ENCODE measurements at places on chromosomes 7 and 10.

GRCh38 chr7:139901056-139901795 is 72.2 kb downstream of the TBXAS1 start:
- peak; percentile 66 for DNase-seq

GRCh38 chr7:96991546-96992191 is 13.7 kb upstream of the DLX6 start:
- DNase-seq = no peak

DNA sequence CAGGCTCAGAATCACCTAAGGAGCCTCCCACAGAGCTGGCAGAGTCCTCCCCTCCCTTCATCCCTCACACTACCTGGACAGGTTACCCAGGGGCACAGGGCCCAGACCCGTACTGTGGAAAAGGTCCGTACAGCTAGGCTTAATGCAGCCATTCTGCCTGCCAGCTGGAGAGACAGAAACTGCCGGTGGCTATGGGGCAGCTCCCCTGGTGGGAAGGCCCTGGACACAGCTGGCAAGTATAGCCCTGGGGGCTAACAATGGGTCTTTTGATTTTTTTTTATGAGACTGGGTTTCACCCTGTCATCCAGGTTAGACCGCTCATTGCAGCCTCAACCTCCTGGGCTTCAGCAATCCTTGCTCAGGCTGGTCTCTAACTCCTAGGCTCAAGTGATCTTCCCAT is 68.3 kb downstream of the GNA12 start:
- DNase-seq = no peak

- peak; percentile 94 for DNase-seq
Measured at GRCh38 chr10:48684792-48685623, at the start of gene WDFY4. TSS of gene WDFY4 (plus strand) at chr10:48684873. CDS start at chr10:48709733, 24,860 bp downstream.

- peak; percentile 7 for DNase-seq
Measured at GRCh38 chr10:12780634-12781601, 220.6 kb downstream of the CCDC3 start.

- no peak for DNase-seq
Measured at GRCh38 chr10:85642421-85643170, 724.0 kb downstream of the GRID1 start.

Measured in suppressor macrophage (primary cell).